Central memory CD4-positive, alpha-beta T cell (primary cell): ENCODE measurements at places on chromosomes 5 and 9.

- no peak for DNase-seq
Measured at GRCh38 chr9:36194326-36195000, 3.7 kb downstream of the CLTA start.

DNA sequence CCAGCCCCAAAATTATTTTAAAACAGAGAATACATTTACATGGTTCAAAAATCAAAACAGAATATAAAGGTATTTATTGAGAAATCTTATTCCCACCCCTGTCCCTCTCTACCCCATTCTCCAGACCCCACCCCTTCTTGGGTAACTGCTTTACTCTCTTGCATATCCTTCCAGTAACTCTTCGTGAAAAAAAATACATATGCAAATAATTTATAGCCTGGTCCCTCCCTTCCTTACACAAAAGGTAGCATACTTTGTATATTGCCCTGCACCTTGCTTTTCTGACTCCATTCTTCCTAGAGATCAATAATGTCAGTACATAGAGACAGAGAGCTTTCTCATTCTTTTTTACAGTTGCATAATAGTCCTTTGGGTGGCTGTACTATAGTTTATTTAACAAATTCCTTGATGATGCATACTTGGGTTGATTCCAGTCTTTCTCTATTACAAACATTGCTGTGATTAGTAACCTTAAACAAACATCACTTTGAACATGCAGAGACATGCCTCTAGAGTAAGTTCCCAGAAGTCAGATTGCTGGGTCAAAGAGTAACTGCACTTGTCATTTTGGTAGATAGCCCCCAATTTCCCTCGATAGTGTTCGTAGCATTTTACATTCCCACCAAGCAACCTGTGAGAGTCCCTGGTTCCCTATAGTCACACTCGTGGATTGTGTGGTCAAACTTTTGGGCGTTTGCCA lies 47.9 kb downstream of the STOM start:
- no peak for DNase-seq

DNA sequence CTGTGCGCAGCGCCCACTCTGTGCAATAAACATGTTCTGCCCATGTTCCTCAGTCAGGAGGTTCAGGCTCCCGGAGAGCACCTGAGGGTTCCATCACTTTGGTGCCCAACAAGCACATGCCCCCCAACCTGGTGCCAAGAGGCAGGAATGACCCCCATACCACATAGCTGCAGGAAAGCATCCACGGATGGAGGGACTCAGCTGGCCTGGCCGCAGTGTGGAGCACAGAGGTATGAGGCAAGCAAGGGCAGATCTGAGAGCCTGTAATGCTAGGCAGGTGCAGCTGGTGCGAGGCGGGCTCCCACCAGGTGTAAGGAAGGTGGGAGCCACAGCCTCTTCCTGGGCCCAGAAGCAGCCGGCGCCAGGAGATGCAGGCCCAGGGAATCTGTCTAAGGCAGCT lies 4.3 kb upstream of the MRNIP start:
- no peak for DNase-seq

DNA sequence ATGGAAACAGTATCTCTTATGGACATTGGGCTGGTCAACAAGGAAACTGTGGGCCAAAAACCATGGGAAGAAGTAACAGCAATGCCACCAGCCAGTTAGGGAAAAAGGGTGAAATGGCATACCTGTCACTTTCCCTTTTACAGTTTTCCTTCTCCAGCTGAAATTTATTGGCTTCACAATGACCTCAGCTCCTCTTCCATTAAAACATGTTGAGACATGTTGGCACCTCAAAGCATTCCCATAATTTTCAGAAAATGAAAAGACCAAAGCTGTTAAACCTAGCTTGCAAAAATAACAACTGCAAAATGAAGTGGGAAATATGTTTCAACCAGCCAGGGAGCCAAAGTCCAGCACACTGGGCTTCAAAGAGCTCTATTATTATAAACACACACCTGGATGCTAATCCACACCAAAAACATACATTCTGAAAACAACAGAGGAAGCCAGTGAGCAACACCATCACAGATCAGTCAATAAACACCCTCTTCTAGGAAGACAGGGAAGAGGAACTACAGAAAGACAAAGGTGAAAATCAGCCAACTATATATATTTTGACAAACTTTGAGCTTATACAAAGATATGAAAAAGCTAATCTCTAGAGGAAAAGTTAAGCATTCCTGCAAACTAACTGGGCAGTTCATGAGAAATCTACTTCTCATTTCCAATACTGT lies 78.4 kb upstream of the PTGER4 start:
- DNase-seq: no peak

- peak; percentile 9 for DNase-seq
Measured at GRCh38 chr9:90141723-90142122, 500.9 kb downstream of the DIRAS2 start.

- no peak for DNase-seq
Measured at GRCh38 chr5:27130587-27130986, 92.2 kb upstream of the CDH9 start.

- no peak for DNase-seq
Measured at GRCh38 chr5:116088062-116088461, 3.2 kb downstream of the COMMD10 start.

- no peak for DNase-seq
Measured at GRCh38 chr5:84715091-84715490, 330.4 kb upstream of the EDIL3 start.

DNA sequence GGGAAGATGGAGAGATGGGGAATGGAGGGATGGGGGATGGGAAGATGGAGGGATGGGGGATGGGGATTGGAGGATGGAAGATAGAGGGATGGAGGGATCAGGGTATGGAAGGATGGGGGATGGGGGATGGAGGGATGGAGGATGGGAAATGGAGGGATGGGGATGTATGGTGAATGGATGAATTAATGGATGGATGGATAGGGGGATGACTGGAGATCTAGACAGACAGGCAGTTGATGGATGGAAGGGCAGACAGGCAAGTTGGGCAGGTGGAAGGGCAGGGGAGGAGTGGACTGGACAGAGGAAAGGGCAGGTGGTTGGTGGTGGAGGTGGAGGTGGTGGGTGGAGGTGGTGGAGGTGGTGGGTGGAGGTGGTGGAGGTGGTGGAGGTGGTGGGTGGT lies 167.2 kb downstream of the C9orf50 start:
- no peak for DNase-seq

DNA sequence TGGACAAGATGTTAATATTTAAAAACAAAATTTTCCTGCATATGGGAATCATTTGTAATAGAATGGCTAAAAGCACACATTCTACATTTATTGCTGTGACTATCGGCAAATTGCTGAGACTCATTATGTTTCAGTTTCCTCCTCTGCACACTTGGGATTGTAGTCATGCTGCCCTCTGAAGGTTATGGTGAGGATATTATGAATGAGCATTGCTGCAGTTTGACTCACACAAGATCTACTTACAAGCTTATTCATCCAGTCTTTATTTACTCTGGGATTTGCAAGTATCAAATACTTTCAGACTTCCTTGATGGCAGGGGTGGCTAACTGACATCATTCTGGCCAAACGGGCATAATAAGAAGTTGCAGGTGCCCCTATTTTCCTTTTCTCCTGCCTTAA lies 9.5 kb upstream of the NFIL3 start:
- DNase-seq: peak; percentile 15

DNA sequence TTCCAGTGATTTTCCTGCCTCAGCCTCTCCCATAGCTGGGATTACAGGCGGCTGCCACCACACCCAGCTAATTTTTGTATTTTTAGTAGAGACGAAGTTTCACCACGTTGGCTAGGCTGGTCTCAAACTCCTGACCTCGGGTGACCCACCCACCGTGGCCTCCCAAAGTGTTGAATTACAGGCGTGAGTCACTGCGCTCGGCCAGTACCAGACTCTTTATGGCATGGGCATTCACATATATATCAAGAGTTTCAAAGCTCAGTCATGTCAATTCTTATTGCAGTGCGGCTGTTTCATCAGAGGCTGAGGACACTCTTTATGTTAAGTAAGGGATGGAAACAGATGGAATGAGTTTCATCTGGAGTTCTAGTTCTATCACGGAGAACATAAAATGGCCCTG lies 315.2 kb upstream of the CDH6 start:
- no peak for DNase-seq

DNA sequence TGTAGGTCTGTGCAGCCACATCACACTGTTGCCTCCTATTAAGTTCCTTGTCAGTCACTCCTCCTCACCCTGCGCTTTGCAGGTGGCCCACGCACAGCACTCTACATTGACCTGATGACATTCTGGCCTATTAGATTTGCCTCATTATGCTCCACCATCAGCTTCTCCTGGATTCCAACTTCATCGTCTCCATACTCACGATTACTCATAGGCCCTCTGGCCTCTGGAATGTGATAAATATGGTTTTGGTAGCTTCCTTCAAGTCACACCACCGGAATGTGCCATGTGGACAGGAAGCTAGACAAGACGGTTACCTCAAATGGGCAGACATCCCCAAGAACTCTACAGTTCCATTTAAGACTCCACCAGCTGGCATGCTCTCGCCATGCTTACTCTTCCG lies 158.0 kb upstream of the LHFPL2 start:
- DNase-seq: no peak

GRCh38 chr5:16570121-16570815 lies 46.5 kb downstream of the RETREG1 start:
- no peak for DNase-seq

- DNase-seq: peak; percentile 28
Measured at GRCh38 chr5:56148453-56148971, 84.6 kb downstream of the ANKRD55 start.

GRCh38 chr9:135906291-135907005 lies 898 bp downstream of the CAMSAP1 start:
- no peak for DNase-seq

DNA sequence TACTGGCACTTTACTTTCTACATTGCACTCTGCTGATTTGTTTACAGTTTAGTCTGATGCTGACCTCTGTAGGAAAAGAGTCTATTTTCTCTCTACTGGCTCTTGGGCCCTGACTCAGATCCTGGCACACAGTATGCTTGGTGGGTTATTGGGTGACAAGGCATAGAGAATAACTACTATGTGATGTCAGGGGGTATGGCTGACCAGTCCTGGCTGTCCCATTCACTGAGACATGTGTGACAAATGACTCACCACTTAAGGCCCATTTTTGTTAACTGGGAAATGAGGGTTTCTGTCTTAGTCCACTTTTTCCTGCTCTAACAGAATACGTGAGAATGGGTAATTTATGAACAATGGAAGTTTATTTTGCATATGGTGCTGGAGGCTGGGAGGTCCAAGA lies 66.4 kb downstream of the DAPK1 start:
- DNase-seq: no peak

- no peak for DNase-seq
Measured at GRCh38 chr5:149380466-149381121, 1.5 kb upstream of the IL17B start.

DNA sequence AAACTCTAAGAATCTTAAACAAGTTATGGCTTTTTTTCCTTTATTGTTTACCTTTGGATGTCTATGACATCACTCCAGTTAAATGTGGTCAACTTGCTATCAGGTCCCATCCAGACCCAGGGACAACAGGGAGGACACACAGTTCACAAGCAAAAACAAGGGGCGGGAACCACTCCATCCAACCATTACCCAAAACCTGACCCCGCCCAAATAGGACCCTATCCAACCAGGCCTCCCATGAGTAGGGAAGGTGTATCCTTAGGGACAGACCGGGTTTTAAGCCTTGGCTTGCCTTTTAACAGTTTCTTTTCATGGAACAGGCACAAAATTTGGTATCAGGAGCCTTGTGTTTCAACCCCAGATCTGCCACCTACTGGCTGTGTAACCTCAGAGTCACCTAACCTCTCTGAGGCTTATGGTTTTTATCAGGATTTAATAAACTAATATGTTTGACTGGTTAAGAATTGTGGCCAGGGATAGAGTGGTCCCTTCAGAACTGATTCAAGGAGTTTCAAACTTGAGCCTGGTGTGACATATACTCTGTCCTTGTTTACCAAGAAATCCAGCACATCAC lies 127.7 kb upstream of the RAD23B start:
- no peak for DNase-seq

GRCh38 chr9:35042891-35043545 lies 29.4 kb downstream of the VCP start:
- DNase-seq: no peak

DNA sequence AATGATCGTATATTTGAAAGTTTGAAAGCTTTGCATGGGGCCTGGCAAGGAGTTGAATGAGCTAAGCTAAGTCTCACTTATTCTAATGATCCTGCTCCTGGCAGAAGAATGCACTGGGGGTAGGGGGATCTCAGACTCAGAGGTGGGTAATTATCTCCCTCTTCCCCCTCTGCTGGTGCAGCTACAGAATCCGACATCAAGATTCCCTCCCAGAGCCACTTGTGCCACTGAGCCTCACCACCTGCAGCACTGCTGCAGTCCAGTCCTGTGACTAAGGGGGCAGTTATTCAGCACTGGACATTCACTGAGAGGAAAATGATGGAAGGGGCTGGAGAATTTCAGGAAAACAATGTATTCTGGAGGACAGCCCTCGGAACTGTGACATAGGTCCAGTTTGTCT lies 205.8 kb downstream of the DEPDC1B start:
- no peak for DNase-seq

DNA sequence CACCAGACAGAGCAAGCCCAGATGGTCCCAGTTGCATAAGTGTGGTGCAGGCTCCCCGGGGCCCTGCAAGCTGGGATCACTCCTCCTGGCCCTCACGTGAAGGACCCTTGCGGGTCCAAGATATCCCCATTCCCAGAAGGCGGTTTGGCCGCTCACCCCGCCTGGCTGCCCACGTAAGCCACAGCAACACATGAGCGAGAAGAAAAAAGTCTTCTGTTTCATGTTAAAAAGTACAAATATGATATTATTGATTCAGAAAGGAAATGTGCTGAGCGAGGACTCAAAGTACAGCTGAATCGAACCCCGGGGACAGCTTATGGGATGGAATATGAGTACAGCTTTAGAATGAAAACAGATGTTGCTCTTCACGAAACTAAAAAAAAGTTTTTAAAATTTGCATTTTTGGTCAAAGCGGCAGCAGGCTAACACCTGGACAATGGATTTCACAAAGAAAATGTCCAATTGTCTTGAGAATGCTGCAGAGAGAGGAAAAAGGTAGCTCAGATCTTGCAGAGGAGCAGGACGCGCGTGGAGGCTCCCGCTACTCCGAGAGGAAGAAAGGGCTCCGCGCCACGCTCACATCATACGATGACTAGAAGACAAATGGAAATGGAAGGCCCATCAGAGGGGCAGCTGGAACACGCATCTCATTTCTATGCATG lies 427.6 kb downstream of the IRX1 start:
- DNase-seq: no peak

- DNase-seq: no peak
Measured at GRCh38 chr5:173329491-173330337, 1.5 kb upstream of the STC2 start.
